HTR-8/SVneo (cell line): ENCODE measurements at places on chromosomes 6 and 20.

DNA sequence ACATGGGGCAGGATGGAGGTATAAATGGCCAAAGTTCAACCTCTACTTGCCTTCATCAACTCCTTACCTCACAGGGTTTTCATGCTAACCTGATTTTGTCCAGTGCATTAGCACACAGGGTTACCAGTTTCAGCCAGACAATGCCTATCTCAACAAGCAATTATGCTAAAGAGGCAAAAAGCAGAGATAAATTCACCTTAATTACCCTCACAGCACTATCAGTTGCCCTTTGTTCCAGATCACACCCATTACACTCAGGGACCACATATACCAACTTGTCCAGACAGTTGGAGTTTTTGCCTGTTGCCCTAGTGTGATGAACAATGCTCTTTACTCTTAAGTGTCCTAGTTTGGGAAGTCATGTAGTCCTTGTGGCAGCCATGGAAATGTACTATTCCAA lies 174.5 kb upstream of the MOCS1 start:
- DNase-seq = no peak

DNA sequence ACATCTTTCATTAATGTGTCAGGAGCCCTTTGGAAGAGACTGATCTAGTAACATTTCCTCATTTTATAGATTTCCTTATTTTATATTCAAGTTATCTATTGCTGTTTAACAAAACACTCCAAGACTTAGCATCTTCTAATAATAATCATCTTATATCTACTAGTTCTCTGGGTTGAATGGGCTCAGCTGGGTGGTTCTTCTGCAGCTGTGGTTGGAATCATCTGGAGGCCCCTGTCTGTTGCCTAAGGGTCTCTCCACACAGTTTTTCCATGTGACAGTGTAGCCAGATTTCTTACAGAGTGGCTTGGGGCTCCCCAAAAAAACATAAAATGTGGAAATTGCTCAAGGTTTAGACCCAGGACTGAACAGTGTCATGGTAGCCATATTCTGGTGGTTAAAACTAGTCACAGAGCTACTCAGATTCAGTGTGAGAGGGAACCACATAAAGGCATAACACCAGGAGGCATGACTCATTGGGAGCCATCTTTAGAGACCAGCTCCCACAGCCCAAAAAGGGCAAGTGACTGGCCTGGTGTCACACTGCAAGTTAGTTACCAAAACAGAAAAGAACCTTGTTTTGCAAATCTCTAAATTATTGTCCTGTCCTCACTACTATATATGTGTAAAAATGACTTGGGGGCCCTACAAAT lies 11.5 kb downstream of the SLC2A10 start:
- no peak for DNase-seq

GRCh38 chr6:17621003-17621402 lies 20.9 kb downstream of the FAM8A1 start:
- no peak for DNase-seq

- DNase-seq = no peak
Observed at GRCh38 chr6:130720076-130720715, 107.0 kb upstream of the SMLR1 start.

- DNase-seq = no peak
Observed at GRCh38 chr6:165055231-165055630, 254.2 kb downstream of the C6orf118 start.
